ENCODE measurements at places on chromosomes 7 and 10.

DNA sequence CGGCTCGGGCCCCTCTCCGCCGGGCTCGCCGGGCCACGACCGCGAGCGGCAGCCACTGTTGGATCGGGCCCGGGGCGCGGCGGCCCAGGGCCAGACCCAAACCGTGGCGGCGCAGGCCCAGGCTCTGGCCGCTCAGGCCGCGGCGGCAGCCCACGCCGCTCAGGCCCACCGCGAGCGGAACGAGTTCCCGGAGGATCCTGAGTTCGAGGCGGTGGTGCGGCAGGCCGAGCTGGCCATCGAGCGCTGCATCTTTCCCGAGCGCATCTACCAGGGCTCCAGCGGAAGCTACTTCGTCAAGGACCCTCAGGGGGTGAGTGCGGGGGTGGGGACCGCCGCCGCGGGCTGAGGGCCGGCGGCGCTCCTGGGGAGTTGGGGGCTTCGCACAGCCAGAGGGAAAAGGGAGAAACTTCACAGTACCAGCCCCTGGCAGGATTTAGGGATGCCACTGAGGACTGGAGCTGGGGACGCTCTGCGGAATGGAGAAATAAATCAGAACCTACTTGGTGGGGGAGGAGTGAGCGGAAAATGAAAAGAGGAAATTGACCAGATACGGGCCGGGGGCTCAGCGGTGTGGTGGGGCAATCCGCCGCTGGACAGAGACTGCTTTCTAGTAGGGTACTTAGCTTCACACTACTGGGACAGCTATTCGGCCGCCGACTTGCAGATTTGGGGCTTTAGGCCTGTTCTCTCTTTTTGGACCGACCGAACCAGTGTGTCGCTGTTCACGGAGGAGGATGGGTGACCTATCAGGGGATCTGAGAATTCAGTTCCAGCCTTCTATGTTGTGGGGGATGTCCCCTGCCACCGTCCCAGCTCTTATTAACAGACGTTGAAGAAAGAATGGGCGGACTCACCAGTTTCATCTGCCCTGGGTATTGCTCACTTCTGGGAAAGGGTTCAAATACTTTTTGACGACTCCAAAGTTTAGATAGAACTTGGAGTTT lies 669 bp downstream of the PI4K2A start:
- no peak for DNase-seq

- DNase-seq = no peak
Observed at GRCh38 chr7:133534816-133535215, 281.9 kb downstream of the EXOC4 start.

GRCh38 chr7:3408814-3409595 lies 108.0 kb downstream of the SDK1 start:
- no peak for DNase-seq

GRCh38 chr10:35394411-35394851 lies 58.1 kb downstream of the CCNY start:
- DNase-seq = no peak

GRCh38 chr10:124701881-124702656 lies 42.1 kb downstream of the FAM53B start:
- no peak for DNase-seq

DNA sequence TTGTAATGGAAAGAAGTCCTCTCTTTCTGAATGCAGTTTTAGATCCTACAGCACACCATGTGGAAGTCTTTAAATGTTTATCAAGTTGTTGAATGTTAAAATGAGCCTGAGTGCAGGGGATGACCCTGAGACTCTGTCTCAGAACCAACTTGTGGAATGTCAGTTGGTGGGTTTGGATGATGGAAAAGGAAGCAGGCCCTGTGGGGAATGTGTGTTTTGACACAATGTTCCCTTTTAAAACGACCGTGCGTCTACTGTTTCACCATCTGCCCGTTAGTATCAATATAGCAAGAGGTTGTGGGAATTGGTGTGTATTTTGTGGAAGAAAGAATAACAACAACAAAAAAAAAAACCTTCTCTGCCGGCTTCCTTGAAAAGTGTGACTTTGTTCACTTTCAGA lies 8.3 kb downstream of the DYNC1I1 start:
- no peak for DNase-seq

GRCh38 chr10:2886662-2887061 lies 180.7 kb upstream of the PFKP start:
- no peak for DNase-seq

DNA sequence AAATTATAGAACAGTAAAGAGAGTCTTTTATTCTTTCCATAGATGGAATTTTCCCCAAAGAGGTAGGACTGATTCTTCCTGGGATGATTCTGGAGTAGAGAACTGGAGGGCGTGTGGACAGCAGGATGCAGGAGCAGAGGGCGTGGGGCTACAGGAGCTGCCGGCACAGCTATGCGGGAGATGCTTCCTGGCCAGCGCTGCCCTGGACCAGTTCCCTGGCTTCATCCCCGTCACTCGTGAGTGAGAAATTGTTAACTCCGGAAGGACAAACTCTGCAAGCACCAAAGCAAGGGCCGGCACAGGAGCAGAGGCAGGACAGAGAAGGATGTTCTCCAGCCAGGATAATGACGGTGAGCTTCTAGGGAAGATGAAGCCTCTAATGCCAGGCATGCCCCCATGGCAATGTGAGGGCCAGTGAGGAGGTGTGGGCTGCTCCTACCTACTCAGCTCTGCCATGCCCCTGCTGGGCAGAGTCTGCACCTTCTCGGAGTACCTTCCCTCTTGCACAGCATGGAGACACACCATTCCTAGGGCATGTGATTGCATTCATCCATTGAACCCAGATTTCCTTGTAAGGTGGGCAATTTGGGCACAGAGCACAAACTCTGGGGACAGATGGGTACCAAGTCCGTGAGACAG lies 760.9 kb upstream of the IGFBP3 start:
- no peak for DNase-seq
